ENCODE measurements at places on chromosomes 16 and 17. TPM values are rescaled to one million over a fixed set of nuclear protein-coding genes. Genes with fewer than 3 reads are reported as not detected.
A peak's percentile ranks its signal among the peaks of the same experiment; 100 is the strongest.

GRCh38 chr16:48583075-48584065 is 26.6 kb downstream of the N4BP1 start:
- no peak for DNase-seq

GRCh38 chr16:66020046-66020445 is 346.4 kb upstream of the CDH5 start:
- no peak for DNase-seq

DNA sequence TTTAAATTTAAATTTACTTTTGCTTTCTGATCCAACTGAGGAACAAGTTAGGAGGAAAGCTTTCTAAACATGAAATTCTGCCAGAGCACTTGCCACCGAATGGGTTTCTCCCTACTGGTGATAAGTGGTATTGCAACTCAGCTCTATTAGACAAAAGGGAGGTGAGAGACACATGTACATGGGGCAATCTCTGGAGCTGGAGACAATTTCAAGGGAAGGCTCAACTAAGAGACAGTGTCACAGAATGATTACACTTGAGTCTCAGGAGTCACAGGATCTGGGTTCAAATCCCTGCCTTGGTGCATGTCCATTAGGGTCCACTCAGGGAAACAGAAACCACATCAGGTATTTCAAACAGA is 37.4 kb downstream of the SOCS1 start:
- no peak for DNase-seq

- DNase-seq = no peak
These were observed 17.9 kb upstream of the TANGO6 start for GRCh38 chr16:68825427-68825826.

GRCh38 chr17:38747463-38748148 is 530 bp downstream of the PCGF2 start:
- DNase-seq = no peak

GRCh38 chr16:65229191-65229662 is 107.4 kb upstream of the CDH11 start:
- peak; percentile 3 for DNase-seq

DNA sequence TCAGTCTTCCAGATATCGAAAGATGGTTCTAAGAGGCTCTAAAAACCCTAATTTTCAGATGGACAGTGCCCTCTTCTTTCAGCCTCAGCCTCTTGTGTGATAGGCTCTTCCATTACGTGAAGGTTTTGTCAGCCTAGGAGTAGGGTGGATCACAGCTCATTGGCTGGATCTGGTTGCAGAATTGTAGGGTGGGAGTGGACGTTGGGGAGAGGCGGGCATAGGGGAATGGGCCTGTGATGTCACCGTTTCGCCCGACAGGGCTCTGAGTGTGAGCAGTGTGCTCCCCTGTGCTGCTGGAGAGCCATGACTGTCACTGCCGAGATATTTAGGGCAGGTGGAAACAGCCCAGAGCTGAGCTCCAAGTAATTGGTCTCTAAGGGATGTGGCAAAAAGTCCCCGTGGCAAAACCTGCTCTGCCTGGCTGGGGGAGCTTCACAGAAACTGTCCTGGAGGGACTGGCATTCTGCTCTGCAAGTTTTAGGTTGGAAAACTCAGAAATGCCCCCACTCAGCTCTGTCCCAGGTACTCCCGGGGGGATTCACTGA is 6.2 kb upstream of the WFIKKN1 start:
- DNase-seq = no peak

DNA sequence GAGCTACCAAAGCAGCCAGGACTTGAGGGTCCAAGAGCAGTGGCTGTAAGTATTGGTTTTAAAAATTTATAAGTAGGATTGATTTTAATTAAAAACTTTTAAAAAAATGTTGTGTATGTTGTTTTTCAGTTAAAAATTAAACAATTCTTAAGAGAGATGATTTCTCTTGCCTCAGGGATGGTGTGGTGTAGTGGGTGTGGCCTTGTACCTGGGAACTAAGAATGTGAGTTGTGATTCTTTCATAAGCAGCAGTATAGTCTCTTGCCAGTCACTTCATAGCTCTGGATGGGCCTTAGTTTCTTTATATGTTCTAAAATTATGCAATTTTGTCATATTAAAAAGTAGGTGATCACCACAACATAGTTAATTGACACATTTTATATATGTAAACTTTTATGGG is 99.5 kb downstream of the FTO start:
- no peak for DNase-seq

DNA sequence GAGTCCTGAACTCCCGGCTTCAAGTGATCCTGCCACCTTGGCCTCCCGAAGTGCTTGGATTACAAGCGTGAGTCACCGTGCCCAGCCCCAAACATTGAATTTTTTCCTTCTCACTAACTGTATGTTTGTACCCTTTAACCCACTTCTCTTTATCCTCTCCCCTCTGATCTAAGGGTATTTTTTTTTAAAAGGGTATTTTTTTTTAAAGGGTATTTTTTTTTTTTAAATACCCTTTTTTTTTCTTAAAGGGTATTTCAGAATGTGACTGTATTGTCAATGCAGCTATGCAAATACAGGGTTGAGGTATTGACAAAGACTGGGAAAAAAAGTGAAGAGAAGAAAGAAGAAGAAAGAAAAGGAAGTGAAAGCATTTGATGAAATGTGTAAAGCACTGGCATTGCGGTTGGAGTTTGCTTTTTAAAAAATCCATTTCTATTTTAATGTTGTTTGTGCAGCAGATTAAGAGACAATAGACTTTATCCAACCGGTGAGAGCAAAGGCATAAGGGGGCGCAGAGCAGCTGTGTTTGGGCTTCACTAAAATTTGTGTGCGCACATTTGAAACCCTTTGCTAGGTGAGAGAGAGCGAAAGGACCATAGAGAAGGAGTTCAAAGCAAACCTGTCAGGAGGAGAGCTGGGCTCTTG is 42.4 kb downstream of the SYT17 start:
- DNase-seq = peak; percentile 20

- DNase-seq = no peak
These were observed 633 bp downstream of the TBC1D16 start for GRCh38 chr17:80034791-80035686.

C16orf54 gene
- polyA plus RNA-seq = not detected

KRTAP4-5 gene
- not detected for polyA plus RNA-seq

AGRP gene
- polyA plus RNA-seq = not detected

CEP112 gene
- 5.7 TPM for polyA plus RNA-seq

CA10 gene
- polyA plus RNA-seq = not detected

CAPN15 gene
- 7.5 TPM for polyA plus RNA-seq

TMEM98 gene
- 260 TPM for polyA plus RNA-seq

CLN3 gene
- polyA plus RNA-seq = 20.4 TPM

GRIN2C gene
- 0.01 TPM for polyA plus RNA-seq
